ENCODE measurements at places on chromosomes 5 and 9. TPM values are rescaled to one million over a fixed set of nuclear protein-coding genes. Genes with fewer than 3 reads are reported as not detected.

Gene AGGF1
- polyA plus RNA-seq: 31.0 TPM

Gene PCDHGC3
- polyA plus RNA-seq: 122 TPM

DNA sequence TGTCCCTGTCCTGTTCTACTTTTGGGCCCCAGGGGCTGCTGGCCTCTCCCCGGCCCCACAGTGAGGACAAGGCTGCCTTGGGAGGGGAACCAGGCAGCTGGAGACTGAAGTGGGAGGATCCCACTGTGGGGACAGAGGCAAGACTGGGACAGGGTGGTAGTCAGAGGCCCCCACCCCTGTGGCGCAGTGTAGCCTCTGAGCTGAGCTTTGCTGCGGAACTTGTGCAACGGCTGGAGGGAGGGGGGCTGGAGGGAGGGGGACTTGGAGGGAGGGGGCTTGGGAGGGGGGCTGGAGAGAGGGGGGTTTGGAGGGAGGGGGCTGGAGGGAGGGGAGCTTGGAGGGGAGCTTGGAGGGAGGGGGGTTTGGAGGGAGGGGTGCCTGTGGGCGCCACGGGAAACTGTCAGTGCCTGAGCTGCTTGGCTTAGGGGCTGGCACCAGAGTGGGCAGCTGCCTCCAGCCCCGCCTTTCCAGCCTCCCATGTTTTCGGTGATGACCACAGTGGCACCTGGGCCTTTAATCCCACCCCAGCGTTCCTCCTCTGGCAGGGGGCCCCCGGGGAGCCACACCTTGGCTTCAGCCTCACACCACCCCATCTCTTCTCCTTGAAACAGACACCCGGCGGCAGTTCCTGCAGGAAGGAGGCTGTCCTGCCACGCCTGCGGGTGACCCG is 2.3 kb upstream of the FUT7 start:
- no peak for DNase-seq

DNA sequence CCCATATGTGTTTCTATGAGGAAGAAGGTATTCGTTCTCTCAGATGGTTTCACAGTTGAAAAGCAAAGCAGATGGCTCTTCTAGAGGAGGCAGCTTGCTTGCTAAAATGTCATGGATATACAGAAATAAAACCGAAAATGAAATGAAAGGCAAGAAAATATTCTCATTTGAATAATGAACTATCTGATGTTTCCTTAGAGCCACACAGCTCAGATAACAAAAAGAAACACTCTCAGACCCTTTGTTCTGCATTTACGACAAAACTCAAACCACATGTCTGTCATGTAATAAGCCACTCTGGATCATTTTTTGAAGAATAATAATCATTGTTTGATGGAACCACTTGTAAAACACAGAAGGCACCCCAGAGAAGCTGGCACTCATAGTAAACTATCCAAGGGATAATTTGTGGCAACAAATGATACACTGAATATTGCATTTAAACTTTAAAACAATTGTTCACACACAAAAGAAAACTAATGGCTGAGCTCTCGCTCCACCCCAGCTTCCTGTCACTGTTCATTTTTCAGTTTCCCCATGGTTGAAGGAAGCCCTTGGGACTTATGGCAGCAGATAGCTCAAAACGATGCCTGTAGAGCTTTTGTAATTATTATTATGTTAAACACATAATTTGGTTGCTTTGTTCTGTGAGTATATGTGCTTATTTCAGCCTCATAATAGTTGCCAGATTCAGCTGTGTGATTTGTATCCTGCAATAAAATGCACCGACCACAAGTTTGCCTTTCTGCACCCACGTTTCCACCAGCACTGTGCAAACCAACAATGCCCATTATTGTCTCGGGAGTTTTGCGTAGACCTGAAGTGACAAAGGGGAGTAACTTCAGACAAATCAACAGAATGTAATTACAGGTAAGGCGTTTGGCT is 256.0 kb downstream of the TMEM167A start:
- no peak for DNase-seq

DNA sequence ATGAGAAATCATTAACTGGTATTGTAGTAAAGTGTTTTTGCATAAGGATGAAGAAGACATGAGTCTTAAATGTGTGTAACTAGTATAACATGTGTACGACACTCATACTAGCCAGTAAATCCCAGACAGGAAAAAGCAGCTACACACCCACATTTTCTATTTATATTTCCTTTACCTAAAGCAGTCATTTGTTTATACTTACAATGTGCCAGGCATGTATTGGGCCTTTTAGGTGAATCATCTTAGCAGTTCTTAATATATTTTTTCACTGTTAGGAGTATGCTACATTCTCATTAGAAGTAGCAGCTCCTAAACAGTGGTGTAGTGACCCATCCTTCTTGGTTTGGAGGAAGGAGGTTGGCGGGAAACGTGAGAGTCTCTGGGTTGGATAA is 55.8 kb upstream of the TMC1 start:
- DNase-seq: no peak
